Tongue (tissue), 3 donors: ENCODE measurements at places on chromosomes 2 and 18. TPM values are rescaled to one million over a fixed set of nuclear protein-coding genes. Genes with fewer than 3 reads are reported as not detected.

DNA sequence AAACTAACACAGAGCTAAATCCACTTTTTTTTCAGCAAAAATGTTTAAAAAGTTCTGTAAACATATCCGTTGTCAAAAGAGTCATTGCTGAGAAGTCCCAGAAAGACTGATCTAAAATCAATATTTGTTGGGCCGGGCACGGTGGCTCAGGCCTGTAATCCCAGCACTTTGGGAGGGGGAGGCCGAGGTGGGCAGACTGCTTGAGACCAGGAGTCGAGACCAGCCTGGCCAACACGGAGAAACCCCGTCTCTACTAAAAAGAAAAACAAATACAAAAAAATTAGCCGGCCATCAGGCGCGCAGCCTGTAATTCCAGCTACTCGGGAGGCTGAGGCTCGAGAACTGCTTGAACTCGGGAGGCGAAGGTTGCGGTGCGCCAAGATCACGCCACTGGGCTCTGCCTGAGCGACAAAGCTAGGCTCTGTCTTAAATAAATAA lies 1.4 kb downstream of the OLA1 start:
- no peak for DNase-seq

- no peak for DNase-seq
These were observed 248.8 kb downstream of the HNMT start for GRCh38 chr2:138213084-138213483.

The STON1 gene
- 13.4 TPM for total RNA-seq

- DNase-seq = no peak
These were observed 72.1 kb upstream of the MAP4K4 start for GRCh38 chr2:101625387-101625786.
